ENCODE measurements at places on chromosomes 16 and 17.

DNA sequence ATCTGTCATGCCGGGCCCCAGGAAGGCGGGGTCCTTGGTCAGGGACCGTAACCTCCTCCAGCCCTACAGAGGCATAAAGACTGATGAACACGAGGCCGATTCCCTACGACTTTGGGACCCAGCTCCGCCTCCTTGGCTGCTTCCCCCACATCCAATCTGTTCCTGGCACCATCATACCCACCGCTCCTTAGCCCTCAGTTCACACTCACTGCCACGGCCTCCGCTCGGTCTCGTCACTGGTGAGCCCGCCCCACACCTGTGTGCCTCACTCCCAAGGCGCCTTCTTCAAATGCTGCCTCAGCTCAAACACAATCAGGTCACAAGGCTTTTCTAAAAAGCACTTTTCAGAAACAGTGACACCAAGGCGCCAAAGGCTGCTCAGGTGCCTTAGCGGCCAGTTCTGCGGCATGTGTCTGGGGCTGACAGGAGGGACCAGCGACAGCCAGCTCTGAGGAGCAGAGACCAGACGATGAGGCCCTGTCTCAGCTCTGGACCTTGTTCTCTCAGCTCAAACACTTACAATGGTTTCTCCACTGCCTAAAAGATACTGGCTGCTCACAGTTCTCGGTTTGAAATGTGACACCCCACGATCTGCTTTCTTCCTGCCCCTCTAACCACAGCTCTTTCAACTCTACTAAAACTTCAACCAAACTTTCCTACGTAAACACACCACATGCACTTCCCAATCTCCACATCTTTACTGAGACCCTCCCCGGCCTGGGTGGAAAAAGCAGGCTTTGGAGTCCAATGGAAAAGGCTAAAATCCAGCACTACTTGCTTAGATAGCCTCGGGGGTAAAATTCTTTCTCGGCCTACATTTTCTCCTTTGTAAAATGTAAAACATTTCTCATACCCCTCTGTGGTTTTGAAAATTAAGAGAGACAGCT, 33.2 kb downstream of the CYB5D2 start:
- no peak for DNase-seq

GRCh38 chr16:53509906-53510703, 7.1 kb upstream of the AKTIP start:
- DNase-seq: peak; percentile 89

DNA sequence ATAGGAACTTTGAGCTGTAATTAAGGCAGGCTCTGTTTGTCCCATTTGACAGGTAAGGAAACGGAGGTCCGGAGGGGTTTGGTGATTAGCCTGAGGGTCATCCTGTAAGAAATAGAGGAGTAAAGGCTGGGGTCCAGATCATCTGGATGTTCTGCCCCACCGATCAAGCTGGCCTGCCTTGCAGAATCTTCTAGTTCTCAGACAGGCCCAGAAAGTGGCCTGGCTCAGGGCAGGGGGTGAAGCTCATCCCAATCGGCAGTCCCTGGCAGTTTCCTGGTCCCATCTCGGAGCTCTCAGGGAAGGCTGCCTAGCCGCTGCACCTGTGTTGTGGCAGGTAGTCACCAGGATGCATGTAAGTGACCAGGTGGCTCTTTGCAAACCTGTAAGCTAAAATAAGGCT, 4.2 kb downstream of the PIMREG start:
- no peak for DNase-seq

DNA sequence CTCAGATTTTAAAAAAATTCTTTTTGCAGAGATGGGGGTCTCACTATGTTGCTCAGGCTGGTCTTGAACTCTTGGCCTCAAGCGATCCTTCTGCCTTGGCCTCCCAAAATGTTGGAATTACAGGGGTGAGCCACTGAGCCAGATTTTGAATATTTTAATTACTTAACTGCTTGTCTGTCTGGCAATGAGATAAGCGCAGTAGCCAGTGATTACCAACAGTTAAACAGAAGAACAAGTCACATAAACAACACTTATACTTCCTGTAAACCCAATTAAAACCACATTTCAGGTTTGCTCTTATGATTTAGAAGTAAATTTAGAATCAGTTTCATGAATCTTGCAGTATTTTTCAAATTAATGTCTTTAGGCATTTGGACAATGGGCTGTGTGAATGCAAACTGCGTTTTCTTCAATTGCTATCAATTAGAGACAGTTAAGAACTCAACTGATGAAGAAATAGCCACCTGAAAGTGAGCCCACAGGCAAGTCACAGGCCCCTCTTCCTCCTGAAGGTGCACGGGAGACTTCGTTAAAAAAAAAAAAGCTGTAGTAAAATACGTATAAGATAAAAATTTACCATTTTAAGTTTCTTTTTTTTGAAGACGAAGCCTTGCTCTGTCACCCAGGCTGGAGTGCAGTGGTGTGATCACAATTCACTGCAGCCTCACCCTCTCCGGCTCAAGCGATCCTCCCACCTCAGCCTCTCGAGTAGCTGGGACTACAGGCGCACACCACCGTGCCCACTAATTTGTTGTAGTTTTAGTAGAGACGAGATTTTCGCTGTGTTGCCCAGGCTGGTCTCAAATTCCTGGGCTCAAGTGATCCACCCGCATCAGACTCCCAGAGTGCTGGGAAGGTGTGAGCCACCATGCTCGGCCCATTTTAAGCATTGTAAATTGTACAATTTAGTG, 73.0 kb downstream of the PITPNC1 start:
- no peak for DNase-seq
